ENCODE measurements at places on chromosomes 13 and 19.

GRCh38 chr13:97974773-97975172 lies 21.3 kb downstream of the IPO5 start:
- DNase-seq: no peak

- peak; percentile 65 for DNase-seq
Observed at GRCh38 chr19:10864538-10864899, 6.8 kb upstream of the CARM1 start.

- peak; percentile 93 for DNase-seq
Observed at GRCh38 chr19:4108767-4109625, 14.9 kb downstream of the MAP2K2 start.

- DNase-seq: no peak
Observed at GRCh38 chr13:107734891-107735625, 480.3 kb downstream of the LIG4 start.

DNA sequence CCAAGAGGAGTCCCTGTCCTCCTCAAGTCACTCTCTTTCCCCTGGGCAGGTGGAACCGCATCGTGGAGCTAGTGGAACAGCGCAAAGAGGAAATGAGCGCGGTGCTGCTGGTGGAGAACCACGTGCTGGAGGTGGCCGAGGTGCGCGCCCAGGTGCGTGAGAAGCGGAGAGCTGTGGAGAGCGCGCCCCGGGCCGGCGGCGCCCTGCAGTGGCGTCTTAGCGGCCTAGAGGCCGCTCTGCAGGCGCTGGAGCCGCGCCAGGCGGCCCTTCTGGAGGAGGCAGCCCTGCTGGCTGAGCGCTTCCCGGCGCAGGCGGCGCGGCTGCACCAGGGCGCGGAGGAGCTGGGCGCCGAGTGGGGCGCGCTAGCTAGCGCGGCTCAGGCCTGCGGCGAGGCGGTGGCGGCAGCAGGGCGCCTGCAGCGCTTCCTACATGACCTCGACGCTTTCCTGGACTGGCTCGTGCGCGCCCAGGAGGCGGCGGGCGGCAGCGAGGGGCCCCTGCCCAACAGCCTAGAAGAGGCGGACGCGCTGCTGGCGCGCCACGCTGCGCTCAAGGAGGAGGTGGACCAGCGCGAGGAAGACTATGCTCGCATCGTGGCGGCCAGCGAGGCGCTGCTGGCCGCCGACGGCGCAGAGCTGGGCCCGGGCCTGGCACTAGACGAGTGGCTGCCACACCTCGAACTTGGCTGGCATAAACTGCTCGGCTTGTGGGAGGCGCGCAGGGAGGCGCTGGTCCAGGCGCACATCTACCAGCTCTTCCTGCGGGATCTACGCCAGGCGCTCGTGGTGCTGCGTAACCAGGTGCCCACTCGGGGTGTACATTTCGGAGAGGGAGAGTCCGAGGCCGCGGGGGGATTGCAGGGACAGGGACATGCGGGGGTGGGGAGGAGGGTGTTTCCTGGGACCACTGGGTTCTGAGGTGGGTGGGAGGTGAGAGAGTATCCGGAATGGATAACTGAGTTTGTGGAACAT lies 52.8 kb downstream of the SPTBN4 start:
- DNase-seq: peak; percentile 51

- no peak for DNase-seq
Observed at GRCh38 chr13:68078469-68078868, 848.3 kb upstream of the PCDH9 start.

GRCh38 chr13:78596736-78597601 lies 6.4 kb downstream of the POU4F1 start:
- DNase-seq: peak; percentile 35

DNA sequence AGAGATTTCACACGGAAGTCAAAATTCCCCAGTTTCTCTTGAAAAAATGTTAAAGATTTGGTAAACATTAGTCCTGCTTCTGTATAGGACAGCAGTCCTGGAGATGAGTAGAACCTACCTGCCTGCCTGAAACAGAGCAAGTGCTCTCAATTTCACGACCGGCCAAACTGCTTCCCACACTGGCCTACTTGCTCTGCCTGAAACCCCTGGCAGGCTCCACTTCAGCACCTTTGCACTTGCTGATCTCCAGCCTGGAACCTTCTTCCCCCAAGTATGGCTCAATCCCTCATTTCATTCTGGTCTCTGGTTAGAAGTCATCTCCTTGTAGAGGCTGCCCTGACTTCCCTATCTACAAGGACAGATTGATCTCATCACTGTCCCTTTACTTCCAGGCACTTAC lies 271.4 kb downstream of the DLEU7 start:
- DNase-seq: no peak

DNA sequence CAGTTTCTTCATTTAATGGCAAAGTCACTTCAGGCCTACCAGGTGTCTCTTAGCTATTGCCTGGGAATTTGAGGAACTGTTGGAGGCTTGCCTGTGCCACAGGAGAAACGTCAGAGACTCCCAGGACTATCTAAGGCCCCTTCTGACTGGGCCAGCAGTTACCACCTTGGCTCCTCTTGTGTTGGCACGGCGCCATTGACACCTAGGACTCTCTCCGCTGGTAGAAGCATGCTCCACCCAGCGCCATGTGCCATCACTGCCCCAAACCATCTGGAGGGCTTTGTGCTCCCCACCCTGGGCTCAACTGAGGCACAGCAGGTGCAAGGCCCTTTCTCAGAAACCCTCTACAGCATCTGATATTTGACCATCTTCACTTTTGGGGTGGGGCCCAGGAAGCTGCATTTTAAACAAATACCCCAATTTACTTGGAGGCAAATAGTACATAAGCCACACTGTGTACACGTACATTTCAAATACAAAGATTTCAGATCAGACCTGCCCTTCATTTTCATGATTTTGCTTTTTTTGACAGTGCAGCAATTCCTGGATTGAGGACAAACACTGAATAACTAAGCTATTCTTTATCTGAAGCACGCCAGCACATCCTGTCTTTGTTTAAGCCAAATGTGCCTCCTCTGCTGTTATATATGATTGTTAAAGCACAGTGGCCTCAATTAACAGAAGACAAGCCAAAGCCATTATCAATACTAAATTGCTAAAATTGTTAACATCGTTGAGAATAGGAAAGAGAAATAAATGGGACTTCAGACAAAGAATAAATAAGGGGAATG lies 59.9 kb upstream of the TPP2 start:
- DNase-seq: no peak

GRCh38 chr13:51112771-51113170 lies 1.7 kb upstream of the C13orf42 start:
- no peak for DNase-seq
